ENCODE measurements at places on chromosomes 12 and 14. TPM values are rescaled to one million over a fixed set of nuclear protein-coding genes. Genes with fewer than 3 reads are reported as not detected.

DNA sequence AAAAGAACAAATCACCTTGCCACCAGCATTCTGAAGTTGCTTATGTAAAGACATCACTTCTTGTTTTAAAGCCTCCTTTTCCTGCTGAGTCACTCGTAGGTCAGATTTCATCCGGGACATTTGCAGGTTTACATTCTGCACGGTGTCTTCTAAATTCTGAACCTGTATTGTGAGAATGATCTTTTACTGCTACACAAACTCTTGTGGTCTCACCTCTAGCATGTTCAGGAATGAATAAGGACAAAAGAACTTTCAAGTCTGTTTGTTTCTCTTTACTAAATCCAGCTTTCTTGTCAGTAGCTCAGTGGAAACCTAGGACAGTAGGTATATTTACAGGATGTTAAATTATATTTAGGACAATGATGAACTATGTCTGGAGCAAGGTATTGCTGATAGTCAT is 73.5 kb upstream of the SAV1 start:
- no peak for DNase-seq

Gene PYM1
- 75.9 TPM for total RNA-seq

DNA sequence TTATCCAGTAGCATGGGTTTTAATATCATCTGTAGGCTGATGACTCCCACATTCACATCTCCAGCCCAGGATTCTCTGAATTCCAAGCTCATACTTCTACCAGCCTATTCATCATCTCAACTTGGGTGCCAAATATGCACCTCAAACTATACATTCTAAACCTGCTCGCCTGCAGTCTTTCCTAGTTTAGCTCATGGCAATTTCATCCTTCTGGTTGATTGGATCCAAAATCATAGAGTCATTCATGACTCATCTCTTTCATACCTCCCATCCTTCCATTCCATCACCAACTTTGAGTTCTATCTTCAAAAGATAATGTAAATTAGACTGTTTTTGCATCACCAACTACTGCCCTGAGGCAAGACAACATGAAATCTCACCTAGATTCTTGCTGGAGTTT is 99.7 kb upstream of the EGLN3 start:
- no peak for DNase-seq

DNA sequence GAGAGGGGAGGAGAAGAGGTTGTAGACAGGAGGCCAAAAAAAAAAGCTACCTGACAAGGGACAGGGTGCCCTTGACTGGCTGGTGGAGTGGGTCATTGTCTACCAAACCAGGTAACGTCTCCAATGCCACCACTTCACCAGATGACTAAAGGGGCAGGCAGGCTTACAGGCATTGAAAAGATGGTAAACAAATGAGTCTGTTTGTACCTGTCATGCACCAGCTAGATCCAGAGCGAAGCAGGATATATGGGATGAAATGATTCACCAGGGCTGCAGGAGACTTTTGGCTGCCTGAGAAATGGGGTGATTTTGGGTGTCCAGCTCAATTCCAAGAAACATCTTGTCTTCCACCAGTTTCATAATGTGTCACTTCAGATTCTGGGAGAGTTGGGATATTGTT is 4.0 kb downstream of the C12orf54 start:
- no peak for DNase-seq

Gene SOAT2
- not detected for total RNA-seq

Gene TPPP2
- not detected for total RNA-seq

Gene CACNA2D4
- not detected for total RNA-seq

- no peak for DNase-seq
These were observed 51.4 kb downstream of the WASHC3 start for GRCh38 chr12:102010265-102010994.
